Stimulated activated memory B cell treated with anti-CD40 and anti-IgM and Interleukin-4, amounts not matched to agents 10 μg/mL and 1 μg/mL and 100 μg/mL, for 72 hours (primary cell): ENCODE measurements at places on chromosomes 4 and X.

DNA sequence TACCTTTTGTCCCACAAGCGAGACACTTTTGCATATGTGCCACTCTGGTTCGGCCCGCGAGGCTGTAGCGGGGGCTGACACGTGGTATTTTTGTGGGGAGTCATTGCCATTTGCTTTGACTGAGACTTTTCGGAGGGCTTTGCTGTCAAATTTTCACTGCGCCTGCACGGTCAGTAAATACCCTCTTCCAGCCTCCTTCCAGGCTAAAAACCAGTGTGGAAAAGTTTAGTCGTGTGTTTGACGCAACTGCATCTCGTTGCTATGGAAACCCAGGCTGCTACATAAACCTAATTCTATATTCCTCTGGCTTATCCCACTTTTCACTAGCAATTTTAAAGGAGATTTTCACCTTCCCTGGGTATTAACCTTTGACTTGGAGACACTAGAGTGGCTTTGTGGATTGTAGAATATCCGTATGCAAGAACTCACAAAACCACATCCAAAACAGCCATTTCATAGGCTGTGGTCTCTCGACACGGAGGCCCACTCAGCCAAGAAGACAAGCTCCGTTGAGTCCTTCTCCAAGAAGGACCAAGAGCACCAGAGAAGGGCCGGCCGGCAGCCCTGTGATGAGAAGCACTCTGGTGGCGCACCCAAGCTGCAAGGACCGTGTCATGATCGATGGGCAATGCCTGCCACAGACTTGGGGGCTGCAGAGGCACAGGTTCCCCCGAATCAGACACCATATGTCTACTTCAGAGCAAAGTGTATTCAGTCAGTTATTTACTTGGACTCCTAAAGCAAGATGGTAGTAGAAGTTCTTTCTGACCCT is 38.4 kb upstream of the ENPP6 start:
- no peak for ATAC-seq

- no peak for ATAC-seq
Observed at GRCh38 chrX:117788339-117788738, 328.3 kb downstream of the KLHL13 start.

GRCh38 chr4:54400188-54400587 is 171.1 kb downstream of the PDGFRA start:
- ATAC-seq = no peak

GRCh38 chr4:178976861-178977260 is 1534.6 kb upstream of the AGA start:
- no peak for ATAC-seq

DNA sequence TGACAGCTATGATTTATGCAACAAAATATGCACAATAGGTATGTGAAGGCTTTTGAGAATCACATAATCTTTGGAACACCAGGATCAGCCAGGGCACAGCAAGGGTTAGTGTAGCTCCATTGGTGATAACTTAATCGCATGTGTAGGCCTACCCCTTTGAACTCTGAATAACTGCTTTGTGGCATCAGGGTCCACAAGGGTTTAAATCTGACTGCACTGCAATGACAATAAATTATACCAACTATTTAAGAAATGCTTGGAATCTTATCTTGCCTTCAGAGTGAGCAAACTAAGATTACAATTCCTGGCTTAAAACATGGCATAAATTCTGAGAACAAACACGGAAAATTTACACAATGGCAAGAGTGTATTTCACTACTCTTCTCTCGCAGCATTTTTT is 245.8 kb downstream of the FBXO8 start:
- no peak for ATAC-seq

DNA sequence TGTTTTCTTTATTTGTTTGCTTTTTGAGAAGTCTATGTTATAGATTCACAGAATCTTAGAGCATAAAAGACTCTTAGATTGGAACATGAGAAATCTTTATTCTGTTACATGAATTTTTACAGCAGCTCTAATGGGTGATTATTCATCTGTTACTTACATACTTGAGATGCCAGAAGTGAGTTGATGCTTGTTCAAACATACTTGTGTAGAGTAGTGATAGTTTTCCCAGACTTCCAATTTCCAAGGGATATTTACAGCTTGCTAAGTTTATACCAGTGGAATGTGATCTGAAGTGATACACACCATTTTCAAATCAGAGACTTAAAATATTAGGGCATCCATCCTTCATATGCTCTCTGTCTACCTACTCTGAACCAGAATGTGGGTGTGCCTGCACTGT is 252.9 kb upstream of the SMIM31 start:
- no peak for ATAC-seq

GRCh38 chr4:113502476-113502875 is 259.1 kb downstream of the CAMK2D start:
- ATAC-seq = no peak

GRCh38 chr4:88919056-88919455 is 137.9 kb downstream of the FAM13A start:
- no peak for ATAC-seq

DNA sequence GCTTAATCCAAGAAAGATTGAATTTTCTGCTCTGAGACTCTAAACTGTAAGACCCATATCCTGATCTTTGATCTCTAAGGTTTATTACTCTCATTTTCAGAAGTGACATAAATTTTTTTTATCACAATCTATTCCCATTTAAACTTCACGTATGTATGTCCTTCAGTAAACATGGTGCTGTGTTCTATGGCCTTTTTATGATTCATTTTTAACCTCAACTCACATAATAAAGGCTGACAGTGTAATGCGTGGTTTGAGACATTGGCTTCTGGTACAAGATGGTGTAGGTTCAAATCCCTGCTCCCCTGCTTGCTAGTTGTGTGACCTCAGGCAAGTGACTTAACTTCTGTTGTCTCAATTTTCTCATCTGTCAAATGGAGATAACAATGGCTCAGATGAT is 306.0 kb upstream of the AADAT start:
- ATAC-seq = no peak

DNA sequence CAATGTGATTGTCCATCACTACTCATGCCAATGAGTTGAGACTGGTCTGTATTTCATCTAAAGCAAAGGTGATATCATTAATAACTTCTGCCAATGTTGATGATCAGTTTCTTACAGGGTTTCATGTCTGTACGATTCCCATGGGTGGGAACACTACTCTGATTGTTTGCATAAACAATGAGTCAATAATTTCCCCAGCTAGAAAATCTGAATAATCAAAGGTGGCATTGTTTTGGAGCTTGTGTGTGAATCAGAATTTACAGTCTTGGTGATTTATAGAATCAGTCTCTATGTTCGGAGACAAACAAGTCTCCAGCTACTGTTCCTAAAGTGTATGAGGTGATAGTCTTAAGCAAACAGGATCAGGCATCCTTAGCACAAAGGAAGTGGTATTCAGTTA is 35.5 kb upstream of the PARM1 start:
- no peak for ATAC-seq

DNA sequence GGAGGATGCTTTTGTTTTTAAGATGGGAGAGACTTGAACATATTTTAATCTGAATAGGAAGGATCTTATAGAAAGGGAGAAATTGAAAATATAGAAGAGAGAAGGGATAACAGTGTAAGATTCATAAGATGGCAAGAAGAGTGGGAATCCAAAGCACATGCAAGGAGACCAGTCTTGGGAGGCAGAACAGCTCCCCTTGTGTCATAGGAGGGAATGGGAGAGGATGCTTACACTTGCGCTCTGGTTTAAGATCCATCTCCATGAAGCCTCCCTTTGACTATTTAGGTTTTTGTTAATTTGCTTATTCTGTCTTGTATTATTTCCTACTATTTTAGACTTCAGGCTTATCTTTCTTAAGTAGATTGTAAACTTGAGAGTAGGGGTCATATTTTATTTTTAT is 42.7 kb downstream of the KIF4A start:
- no peak for ATAC-seq

DNA sequence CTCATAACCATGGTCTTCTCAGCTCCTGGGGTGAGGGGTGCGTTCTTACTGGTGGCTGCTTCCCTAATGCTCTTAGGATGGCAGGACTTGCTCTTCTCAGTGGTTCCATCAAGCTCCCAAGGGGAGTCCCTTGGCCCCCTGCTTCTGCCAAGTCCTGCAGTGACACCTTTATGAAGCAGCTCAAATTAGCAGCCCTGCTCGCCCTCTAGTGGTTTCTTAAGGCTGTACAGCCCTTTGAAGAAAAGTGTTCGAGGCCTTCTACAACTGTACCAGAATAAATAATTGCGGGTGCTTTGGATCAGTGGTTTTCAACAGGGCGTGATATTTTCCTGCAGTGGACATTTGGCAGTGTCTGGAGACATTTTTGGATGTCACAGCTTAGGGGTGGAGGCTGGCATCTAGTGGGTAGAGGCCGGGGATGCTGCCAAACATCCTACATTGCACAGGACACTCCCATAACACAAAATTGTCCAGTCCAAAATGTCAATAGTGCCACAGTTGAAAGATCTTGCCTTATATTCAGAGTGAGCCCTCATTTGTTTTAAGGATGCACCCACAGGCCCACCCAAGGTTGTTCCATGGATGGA is 204.7 kb upstream of the S100G start:
- peak; percentile 54 for ATAC-seq

- ATAC-seq = no peak
Observed at GRCh38 chr4:55358668-55359067, 12.6 kb downstream of the SRD5A3 start.

- ATAC-seq = no peak
Observed at GRCh38 chrX:40392599-40392998, 188.2 kb upstream of the ATP6AP2 start.

GRCh38 chrX:123736333-123736921 is 3.6 kb upstream of the THOC2 start:
- no peak for ATAC-seq

- no peak for ATAC-seq
Observed at GRCh38 chrX:38225093-38225492, 4.4 kb upstream of the SRPX start.

DNA sequence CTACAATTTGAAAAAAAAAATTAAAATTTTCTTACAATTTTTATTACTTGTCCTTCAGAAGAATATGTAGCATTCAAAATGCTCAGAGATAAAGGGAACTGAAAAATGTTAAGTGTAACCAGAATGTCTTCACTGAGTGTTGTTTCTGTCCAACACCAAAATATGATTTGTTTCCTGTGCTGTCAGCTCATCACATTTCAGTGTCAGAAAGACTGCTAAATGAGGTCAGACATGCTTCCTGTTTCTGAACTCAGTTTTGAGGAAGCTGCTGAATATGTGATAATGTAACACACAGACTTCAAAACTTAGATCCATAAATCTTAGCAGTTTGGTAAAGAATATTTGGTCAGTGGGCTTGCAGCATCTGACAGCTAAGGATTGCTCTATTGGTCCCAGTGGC is 1849.7 kb downstream of the PCDH7 start:
- no peak for ATAC-seq

GRCh38 chrX:136210243-136210642 is 41.0 kb downstream of the MAP7D3 start:
- peak; percentile 84 for ATAC-seq
